ENCODE measurements at places on chromosomes 6 and 20.

DNA sequence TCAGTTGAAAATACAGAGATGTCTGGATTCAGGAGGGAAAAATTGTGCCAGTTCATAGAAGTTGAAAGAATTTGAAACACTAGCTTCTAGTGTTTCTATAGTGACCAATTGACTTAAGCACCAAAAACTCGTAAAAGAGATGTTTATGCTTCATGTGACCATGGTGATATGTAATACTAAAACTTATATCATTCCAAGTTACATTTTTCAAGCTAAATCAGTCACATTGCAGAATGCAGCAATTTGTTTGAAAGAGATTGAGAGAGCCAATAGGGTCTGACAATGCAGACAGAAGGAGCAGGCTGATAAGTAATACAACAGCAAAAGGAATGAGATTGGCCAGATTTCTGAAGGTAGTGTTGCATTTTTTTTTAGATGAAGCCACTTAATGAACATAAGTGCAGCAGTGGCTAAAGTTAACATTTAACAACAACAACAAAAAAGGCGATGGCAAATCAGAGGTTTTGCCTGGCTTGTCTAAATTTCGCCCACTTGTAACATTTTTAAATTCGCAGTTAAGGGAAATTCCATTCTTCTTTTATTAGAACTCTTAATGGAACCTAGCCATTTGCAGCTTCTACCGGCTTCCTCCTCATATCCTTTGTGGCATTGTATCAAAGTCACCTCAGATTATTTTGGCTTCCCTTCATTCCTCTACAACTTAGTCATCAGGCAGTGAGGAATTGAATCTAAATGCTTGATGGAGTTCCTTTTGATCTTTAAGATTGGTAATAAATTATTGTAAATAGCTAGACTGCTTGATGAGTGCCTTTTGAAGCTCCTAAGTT, 484.0 kb upstream of the SOX4 start:
- no peak for DNase-seq

GRCh38 chr6:37061157-37061804, 55.8 kb downstream of the FGD2 start:
- no peak for DNase-seq

- DNase-seq: no peak
These were observed 193.5 kb upstream of the LRFN2 start for GRCh38 chr6:40780637-40781036.

GRCh38 chr20:40894237-40894630, 134.4 kb upstream of the TOP1 start:
- no peak for DNase-seq

DNA sequence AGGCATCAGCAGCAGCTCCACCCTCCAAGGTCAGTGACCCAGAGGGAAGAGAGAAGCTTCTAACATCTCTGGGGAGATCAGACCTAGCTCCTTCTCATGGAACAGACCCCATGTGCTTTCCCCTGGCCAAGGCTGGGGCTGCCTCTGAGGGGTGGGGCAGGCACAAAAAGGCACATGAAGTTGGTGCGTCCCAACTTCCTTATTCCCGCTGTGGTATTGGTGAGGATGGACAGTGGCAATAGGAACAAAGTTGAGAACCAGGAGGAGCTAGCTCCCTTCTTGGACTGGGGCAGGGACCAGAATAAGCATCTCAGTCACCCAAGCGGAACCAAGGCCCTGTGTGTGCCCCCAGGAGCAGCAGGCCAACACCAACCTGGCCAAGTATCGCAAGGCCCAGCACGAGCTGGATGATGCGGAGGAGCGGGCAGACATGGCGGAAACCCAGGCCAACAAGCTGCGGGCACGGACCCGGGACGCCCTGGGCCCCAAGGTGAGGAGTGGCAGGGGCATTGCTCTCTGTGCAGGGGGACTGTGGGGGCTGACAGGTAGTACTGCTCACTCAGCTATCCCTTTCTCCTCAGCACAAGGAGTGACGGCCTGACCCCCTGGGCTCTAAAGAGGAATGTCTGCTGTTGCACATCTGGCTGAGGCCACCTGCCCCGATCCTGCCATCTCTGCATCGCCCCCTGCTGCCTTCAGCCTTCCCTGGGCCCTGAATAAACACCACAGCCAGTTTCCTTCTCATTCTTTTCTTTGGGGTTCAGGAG, 46.1 kb downstream of the MYH7B start:
- DNase-seq: no peak

DNA sequence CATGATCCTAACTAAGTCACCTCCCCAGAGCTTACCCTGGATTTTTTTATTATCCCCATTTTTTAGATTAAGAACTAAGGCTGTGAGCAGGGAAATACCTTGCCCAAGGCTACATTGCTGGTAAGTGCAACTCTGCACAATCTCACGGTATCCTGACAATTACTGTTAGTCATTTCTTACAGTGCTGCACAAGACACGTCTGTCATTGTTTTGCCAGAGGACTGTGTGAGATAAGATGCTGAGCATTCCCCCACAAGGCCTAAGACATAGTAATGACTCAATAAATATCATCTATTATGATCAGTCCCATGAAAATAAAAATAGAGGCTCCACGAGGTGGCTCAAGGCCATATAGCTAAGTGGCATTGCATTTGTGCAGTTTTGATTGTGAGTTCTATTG, 21.0 kb downstream of the PFDN4 start:
- no peak for DNase-seq

DNA sequence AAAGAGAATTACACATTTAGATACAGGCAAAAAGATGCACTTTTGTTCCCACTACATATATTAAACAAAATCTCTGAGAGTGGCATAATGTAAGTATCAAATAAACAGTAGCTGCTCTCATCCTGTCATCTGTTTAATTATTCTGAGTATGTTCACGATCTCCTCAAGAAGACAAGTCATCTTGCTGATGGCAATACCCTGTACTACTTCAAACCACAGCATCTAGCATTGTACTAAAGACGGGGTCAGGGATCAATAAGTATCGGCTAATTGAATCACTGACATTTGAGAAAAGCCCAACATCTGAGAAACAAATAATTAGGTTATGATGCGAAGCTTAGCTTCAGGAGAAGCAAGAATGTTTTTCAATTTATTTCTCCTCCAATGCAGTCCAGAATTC, 175.1 kb downstream of the PTPRK start:
- no peak for DNase-seq
